ENCODE measurements at places on chromosomes 1 and 21. TPM values are rescaled to one million over a fixed set of nuclear protein-coding genes. Genes with fewer than 3 reads are reported as not detected.

The ICOSLG gene
- total RNA-seq: 0.87 TPM

The FLG gene
- not detected for total RNA-seq

The OR2T27 gene
- not detected for total RNA-seq

The FBXO44 gene
- 21.5 TPM for total RNA-seq

The IKBKE gene
- 6.4 TPM for total RNA-seq

The TEKT2 gene
- total RNA-seq: 20.2 TPM

The IL19 gene
- not detected for total RNA-seq

The FCRLB gene
- 0.14 TPM for total RNA-seq

The LEPR gene
- 3.0 TPM for total RNA-seq

The RIMS3 gene
- total RNA-seq: 7.2 TPM

The PADI2 gene
- 0.50 TPM for total RNA-seq

The DNALI1 gene
- total RNA-seq: 75.4 TPM

The AMY1B gene
- total RNA-seq: not detected

GRCh38 chr1:27668121-27668807, 3.7 kb downstream of the IFI6 start:
- H3K27ac ChIP-seq: no peak overlapping the region
- peaks cover 16% of the 10 kb centered on the region for H3K27me3 ChIP-seq
- H3K4me3 ChIP-seq: no peak overlapping the region
- peaks cover 5% of the 10 kb centered on the region for H3K4me1 ChIP-seq
- no peak for DNase-seq
- no peaks in the 10 kb centered on the region for H3K36me3 ChIP-seq

GRCh38 chr21:46148106-46148505, 7.3 kb downstream of the FTCD start:
- no peak overlapping the region for H3K4me3 ChIP-seq
- no peak for DNase-seq
- H3K4me1 ChIP-seq: peaks cover 11% of the 10 kb centered on the region

DNA sequence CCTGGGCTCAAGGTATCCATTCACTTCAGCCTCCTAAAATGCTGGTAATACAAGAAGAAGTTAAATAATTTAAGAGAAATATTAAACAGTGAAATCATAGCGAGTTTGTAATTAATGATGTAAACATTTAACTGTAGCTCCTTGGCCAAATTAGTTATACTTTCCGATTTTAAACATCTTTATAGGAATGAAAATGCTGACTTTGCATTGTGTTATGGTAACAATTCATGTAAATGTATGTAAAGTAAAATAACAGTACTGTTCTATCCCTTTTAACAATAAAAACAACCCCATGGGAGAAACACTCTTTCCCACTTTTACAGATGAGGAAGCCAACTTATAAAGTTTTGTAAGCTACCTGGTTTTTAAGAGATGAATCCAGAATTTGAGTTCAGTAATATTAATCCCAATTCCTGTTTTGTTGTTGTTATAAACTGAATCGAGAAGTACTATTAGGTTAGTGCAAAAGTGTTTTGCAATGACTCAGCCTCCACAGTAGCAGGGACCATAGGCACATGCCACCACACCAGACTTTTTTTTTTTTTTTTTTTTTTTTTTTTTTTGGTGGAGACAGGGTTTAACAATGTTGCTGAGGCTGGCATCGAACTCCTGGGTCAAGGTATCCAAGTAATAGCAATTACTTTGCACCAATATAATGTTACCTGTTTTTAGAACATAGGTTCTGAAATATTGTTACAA, 1360.4 kb downstream of the BRINP3 start:
- H3K4me1 ChIP-seq: peaks cover 3% of the 10 kb centered on the region
- no peak overlapping the region for H3K4me3 ChIP-seq
- no peak overlapping the region for H3K27ac ChIP-seq
- DNase-seq: no peak

- H3K27ac ChIP-seq: no peak overlapping the region
- no peak overlapping the region for H3K4me3 ChIP-seq
These were observed 6.7 kb upstream of the ELOA start for GRCh38 chr1:23736437-23737134.

GRCh38 chr1:20534659-20535417, 17.5 kb upstream of the FAM43B start:
- H3K27ac ChIP-seq: peak overlapping the region; percentile 34
- peaks cover 53% of the 10 kb centered on the region for H3K27me3 ChIP-seq
- no peak for DNase-seq

- no peaks in the 10 kb centered on the region for H3K27me3 ChIP-seq
- no peaks in the 10 kb centered on the region for H3K4me1 ChIP-seq
- no peak overlapping the region for H3K27ac ChIP-seq
- no peak overlapping the region for H3K4me3 ChIP-seq
- DNase-seq: no peak
These were observed 11.4 kb downstream of the TMEM81 start for GRCh38 chr1:205072881-205073280.

DNA sequence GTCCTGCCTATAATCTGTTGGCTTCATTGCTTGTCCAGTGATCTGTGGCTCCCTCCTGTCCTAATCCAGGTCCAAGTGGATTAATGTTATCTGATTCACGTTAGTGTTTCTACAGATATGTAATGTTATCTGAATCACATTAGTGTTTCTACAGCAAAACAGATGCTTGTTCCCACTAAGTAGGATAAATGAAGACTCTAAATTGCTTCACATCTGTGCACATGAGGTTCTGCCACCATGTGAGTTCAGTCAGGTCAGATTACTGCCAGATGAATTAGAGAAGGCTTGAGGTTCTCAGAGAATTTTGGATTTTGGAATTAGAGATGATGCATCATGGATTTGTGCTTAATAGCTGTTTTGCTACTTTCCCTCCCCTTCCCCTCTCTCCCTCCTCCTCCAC, 13.2 kb downstream of the DISC1 start:
- H3K4me1 ChIP-seq: no peaks in the 10 kb centered on the region
- H3K36me3 ChIP-seq: peaks cover 1% of the 10 kb centered on the region
- no peak for DNase-seq
- H3K27me3 ChIP-seq: no peaks in the 10 kb centered on the region
- H3K27ac ChIP-seq: no peak overlapping the region

GRCh38 chr1:36225283-36225899, 1.1 kb downstream of the THRAP3 start:
- peak overlapping the region; percentile 99 for H3K4me3 ChIP-seq
- H3K27me3 ChIP-seq: no peaks in the 10 kb centered on the region
- H3K27ac ChIP-seq: peak overlapping the region; percentile 100

- no peaks in the 10 kb centered on the region for H3K27me3 ChIP-seq
- no peak overlapping the region for H3K27ac ChIP-seq
- no peak for DNase-seq
- no peak overlapping the region for H3K4me3 ChIP-seq
- H3K4me1 ChIP-seq: no peaks in the 10 kb centered on the region
These were observed 88.5 kb downstream of the CEP350 start for GRCh38 chr1:180042988-180043622.

DNA sequence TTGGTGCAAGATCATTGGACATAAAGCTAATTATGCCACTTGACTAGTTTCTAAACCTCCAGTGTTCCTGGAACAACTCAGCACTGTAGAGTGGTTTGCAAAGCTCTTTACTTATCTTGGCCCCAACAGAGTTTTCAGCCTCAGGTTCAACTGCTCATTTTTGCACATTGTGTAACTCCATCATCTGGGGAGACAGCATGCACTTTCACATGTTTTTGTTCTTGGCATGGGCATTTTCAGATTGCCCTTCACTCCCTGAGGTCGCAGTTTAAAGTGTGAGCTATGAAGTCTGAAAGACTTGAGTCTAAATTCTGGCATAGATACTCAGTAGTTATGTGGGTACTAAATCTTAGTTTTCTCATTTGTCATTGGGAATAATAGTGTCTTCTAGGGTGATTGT, 5.1 kb downstream of the USP16 start:
- H3K27me3 ChIP-seq: no peaks in the 10 kb centered on the region
- H3K36me3 ChIP-seq: peaks cover 14% of the 10 kb centered on the region
- H3K4me1 ChIP-seq: peaks cover 15% of the 10 kb centered on the region
- DNase-seq: no peak

DNA sequence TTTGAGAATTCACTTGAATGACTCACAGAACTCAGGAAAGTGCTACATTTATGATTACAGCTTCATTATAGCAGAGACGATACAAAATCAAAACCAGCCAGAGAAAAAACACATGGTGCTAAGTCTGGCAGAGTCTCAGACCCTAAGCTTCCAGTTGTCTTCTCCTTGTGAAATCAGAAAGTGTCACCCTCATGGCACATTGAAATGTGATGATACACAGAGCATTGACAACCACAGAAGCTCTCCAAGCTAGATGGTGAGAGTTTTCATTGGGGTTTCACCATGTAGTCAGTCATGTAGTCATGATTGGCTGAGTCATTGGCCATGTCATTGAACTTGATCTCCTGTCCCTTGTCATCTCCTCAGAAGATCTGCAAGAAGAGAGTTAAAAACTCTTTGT, 526.6 kb downstream of the MRPL39 start:
- no peaks in the 10 kb centered on the region for H3K4me1 ChIP-seq
- no peaks in the 10 kb centered on the region for H3K27me3 ChIP-seq
- H3K27ac ChIP-seq: no peak overlapping the region
- H3K36me3 ChIP-seq: no peaks in the 10 kb centered on the region
- no peak overlapping the region for H3K4me3 ChIP-seq

GRCh38 chr21:35854281-35854680, 206.0 kb downstream of the SETD4 start:
- H3K36me3 ChIP-seq: no peaks in the 10 kb centered on the region
- DNase-seq: no peak
- H3K4me3 ChIP-seq: no peak overlapping the region
- H3K27ac ChIP-seq: no peak overlapping the region

DNA sequence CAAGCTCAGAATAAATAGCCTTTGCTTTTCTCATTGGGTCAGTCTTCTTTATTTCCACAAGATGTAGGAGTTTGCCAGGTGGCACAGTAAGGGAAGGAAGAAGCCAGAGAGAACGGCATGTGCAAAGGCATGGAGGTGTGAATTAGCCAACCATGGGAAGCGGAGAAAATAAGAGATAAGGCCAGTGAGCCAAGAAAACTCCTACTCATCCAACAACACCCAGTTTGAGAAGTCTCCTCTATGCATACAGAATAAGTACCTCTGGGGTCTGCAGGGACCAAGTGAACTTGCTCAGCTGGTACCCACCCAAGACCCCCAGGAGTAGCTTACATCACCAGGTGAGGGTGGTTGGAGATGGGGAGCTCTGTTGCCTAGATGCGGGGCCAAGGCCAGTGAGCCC, 66.7 kb downstream of the TAS1R2 start:
- no peaks in the 10 kb centered on the region for H3K36me3 ChIP-seq
- H3K27me3 ChIP-seq: peaks cover 55% of the 10 kb centered on the region
- no peak overlapping the region for H3K4me3 ChIP-seq
- no peak for DNase-seq
- no peaks in the 10 kb centered on the region for H3K4me1 ChIP-seq

DNA sequence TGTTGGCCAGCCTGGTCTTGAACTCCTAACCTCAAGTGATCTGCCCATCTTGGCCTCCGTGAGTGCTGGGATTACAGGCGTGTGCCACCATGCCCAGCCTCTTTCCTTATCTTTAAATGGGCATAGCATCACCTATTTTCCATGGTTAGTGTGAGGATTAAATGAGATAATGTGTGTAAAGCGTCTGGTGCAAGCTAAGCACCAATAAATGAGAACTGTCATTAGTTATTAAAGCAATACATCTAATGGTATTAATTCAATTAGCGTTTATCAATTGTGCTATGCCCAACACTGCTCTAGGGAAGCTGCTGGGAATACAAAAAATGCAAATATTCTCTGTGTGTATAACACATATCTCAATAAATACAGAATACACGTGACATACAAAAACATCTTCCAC, 10.0 kb downstream of the EXOC8 start:
- no peak for DNase-seq
- no peak overlapping the region for H3K4me3 ChIP-seq

- DNase-seq: no peak
- H3K4me1 ChIP-seq: no peaks in the 10 kb centered on the region
- H3K27ac ChIP-seq: no peak overlapping the region
- H3K36me3 ChIP-seq: peaks cover 2% of the 10 kb centered on the region
These were observed 14.8 kb upstream of the ZDHHC18 start for GRCh38 chr1:26811708-26812107.

GRCh38 chr1:23980728-23981070, 572 bp upstream of the SRSF10 start:
- H3K27me3 ChIP-seq: no peaks in the 10 kb centered on the region
- peaks cover 7% of the 10 kb centered on the region for H3K36me3 ChIP-seq
- peak overlapping the region; percentile 99 for H3K27ac ChIP-seq

GRCh38 chr1:39564941-39565340, 11.6 kb downstream of the PABPC4 start:
- peaks cover 60% of the 10 kb centered on the region for H3K36me3 ChIP-seq
- peaks cover 25% of the 10 kb centered on the region for H3K4me1 ChIP-seq
- no peaks in the 10 kb centered on the region for H3K27me3 ChIP-seq

GRCh38 chr21:26408511-26408910, 164.6 kb downstream of the CYYR1 start:
- no peak for DNase-seq
- no peak overlapping the region for H3K27ac ChIP-seq

GRCh38 chr1:224434691-224435317, at the start of gene WDR26:
TSS of gene WDR26 (minus strand) at chr1:224434797.
- peak within 1 kb of the TSS; percentile 94 for H3K4me3 ChIP-seq
- no peaks in the 10 kb centered on the region for H3K27me3 ChIP-seq
- DNase-seq: peak; percentile 59
- peaks cover 44% of the 10 kb centered on the region for H3K4me1 ChIP-seq
- H3K27ac ChIP-seq: peak within 1 kb of the TSS; percentile 95
- H3K36me3 ChIP-seq: peaks cover 6% of the 10 kb centered on the region

- no peak overlapping the region for H3K27ac ChIP-seq
- H3K4me3 ChIP-seq: no peak overlapping the region
- DNase-seq: no peak
- peaks cover 2% of the 10 kb centered on the region for H3K36me3 ChIP-seq
- H3K4me1 ChIP-seq: peaks cover 15% of the 10 kb centered on the region
These were observed 176.5 kb downstream of the PBX1 start for GRCh38 chr1:164735315-164736052.

DNA sequence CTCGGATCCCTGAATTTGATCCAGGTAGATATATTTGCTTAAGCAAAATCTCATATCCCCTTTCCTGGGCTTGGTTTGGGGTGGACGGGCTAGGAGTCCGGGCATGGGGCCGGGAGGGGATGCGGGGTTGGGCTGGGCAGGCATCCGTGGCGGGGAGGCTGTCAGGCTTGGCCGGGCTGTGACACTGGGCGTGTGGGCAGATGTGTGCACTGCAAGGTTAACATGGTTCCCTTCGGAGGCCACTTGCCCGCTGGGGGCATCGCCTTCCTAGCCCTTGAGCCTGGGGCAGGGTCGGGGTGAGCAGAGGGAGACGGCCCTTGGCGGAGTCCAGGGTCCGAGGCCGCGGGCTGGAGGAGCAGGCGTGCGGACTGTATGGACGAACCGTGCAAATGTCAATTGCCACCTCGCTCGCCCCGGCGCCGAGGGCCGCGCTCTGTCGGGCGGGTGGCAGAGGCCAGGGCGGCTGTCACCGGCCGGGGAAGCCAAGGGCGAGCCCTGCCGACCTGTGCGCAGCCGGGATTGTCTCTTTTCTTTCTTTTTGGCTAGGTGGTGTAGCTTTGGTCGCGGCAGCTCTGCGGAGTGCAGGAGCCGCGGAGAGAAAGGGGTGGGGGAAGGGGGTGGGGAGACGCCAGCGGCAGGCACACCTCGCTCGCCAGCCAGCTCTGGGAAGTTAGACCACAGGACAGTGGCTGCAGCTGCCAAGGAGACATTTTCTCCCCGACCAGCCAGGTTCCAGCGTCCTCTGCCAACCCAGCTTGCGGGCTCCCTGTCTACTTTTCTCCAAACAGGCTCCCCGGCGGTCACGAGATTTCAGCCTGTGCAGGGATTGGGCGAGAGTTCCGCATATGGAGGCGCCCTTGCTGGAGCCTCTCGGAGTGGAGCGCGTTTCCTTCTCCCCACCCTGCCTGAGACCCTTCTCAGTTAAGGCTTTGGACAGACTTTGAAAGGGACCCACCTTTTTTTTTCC, 1.3 kb downstream of the RCOR3 start:
- peak overlapping the region; percentile 91 for H3K27ac ChIP-seq
- H3K4me3 ChIP-seq: peak overlapping the region; percentile 88
- peak; percentile 43 for DNase-seq
- H3K4me1 ChIP-seq: peaks cover 21% of the 10 kb centered on the region

Data from progenitor cell of endocrine pancreas (in vitro differentiated cells).